KBM-7 (cell line): ENCODE measurements at places on chromosomes 1 and 21.

GRCh38 chr1:150009604-150010392, 728 bp downstream of the OTUD7B start:
- peak; percentile 40 for DNase-seq

- DNase-seq = no peak
Observed at GRCh38 chr1:5742801-5743200, 249.4 kb downstream of the NPHP4 start.

DNA sequence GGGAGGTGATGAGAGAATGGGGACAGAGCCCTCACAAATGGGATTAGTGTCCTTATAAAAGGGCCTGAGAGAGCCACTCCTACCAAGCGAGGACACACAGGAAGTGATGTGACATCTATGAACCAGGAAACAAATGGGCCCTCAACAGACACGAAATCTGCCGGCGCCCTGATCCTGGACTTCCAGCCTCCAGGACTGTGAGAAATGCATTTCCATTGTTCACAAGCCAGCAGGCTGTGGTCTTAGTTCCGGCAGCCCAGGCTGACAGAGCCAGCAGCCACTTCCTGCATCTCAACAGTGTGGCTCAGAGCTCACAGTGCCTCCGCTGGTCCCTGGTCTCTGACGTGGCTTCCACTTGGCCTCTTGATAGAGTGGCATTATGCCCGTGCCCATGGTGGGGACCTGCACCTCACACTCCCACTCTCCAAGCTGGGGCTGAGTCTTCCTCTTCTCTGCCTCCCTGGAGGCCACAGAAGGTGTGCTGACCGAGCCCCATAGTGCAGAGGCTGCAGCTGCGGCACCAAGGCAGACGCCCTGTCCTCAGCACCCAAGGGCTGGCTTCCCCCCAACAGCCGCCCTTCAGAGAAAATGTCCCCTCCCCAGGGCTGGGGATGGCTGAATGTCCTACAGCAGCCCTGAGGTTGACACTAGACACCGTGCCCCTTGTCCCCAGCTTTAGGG, 44.9 kb downstream of the ACOT7 start:
- peak; percentile 36 for DNase-seq

DNA sequence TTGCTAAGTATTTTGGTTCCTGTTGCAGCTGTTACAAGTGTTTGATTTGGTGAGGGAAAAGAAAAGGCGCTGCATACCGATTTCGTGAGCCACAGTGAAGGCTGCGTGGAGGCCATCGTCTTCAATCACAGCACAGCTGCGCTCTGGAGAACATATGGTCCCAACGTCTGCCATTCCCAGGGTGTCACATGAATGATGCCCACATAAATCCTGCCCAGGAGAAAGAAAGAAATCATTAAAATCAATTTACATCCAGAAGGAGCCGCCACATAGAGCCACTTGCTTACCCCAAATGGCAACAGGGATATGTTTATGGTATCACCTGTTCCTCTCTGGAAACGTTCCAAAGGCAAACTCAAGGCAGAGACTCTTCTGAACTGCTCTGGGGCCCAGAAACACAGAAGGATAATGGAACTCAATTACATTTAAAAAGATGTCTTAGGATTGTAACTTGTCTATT, 12.2 kb downstream of the ADAMTS5 start:
- no peak for DNase-seq

- DNase-seq = no peak
Observed at GRCh38 chr1:37673920-37674319, 18.4 kb upstream of the CDCA8 start.

DNA sequence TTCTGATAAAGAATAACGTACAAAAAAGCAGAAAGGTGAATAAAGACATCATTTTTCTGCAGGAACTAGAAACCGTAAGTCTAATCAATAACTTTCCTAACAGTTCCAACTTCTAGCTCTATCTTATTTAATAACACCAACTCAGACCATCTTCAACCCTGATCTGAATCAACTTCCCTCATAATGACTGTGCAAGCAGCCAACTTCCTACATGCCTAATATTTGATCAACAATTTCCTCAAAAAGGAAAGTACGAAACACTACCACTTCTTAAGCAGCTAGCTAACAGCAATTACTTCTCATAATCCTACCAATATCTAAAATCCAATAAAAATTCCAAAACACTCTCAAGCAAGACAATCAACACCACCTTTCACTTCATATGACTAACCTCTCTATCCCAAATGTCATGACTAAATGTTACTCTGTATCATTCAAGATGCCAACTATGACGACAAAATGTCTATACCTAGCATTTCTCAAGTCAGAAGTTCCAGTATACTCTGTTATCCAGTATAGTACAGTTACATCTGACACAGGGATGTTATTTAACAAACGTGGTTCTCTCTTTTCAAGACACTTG, 1.7 kb downstream of the COP1 start:
- peak; percentile 46 for DNase-seq

DNA sequence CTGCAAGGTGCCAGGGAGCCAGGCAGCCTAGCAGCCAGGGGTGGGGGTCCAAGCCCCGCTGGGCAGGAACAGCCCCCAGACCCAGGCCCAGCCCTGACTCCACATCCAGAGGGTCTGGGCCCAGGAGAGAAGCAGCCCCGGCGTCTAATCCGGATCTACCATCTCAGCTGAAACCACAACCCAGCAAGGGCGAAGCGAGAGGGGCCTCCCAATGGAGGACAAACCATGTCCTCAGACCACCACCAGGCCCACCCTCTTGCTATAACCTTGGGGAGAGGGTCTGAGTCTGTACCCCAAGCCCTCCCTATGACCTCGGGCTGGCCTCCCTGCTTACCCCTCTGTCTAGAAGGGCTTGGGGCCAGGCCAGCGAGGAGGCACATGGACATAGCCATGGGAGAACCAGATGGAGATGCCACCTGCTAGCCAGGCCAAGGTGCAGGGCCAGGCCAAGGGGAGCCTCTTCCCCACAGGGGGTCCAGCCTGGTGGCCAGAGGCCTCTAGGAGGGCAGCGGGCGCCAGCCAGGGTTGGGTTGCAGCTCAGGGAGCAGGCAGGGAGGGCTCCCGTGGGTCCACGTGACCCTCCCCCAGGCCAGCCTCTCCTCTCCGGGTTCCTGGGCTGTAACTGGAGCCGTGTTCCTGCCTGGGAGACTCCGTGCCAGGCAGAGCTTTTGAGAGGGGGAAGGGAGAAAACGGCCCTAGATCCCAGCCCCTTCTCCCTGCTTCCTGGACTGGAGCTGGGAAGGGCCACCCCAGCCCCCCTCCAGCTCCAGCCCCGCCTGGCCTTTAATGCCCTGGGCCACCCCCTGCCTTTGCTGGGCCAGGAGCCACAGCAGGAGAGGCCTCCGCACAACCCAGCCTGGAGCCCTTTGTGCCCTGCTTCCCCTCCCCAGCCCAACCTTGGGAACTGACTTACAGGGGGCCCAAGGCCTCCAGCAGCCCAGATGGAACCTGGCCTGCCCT, 2.5 kb downstream of the WNT9A start:
- DNase-seq = no peak

GRCh38 chr1:71350805-71351204, 270.0 kb upstream of the ZRANB2 start:
- no peak for DNase-seq

DNA sequence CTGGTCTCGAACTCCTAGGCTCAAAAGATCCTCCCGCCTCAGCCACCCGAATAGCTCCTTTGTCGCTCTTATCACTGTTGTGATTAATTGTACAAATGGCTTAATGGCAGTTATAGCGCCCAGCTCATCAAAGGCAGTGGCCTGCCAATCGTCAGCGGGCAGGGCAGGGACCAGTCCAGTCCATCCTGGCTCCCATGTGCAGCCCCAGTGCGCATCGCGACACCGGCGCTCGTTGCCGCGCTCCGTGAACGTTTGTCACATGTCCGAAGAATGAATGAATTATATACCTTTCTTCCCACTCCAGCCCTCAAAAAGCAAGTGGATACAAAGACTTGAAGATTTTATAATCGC, 18.4 kb downstream of the MTX1 start:
- no peak for DNase-seq

GRCh38 chr1:99648107-99648506, 2.2 kb downstream of the PALMD start:
- DNase-seq = no peak

DNA sequence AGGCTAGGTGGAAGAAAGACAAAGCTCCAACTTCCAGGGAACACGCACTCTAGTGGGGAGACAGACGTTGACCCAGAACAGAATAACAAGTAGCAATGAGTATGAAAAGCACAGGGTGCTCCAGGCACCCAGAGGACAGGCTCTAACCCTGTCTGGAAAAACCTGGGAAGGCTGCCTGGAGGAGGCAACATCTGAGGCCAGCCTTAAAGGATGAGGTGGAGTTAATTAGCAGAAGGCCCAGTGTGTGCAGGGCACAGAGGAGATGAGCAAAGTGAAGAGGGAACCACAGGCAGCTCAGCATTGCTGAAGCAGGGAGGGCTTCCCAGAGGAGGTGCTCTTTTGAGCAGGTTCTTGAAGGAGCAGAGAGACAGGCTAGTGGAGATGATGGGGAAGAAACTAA, 126.7 kb upstream of the KLHDC7A start:
- no peak for DNase-seq

DNA sequence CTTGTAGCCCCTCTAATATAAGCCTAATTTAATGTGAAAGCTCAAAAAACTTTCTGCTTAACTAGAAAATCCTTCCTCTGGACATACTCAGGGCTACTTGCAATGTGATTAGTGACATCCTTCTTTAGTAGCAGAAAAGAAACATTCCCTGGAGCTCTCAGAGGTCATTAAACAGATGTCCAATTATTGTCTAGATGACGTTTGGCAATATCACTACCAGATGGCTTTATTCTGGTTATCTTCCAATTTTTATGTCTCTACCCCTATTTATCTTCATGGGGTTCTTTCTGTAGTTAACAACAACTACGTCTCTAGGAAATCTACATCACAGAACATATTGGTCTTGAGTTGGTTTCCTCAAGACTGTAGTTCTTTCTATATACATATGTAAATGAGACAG, 44.2 kb downstream of the CTH start:
- DNase-seq = no peak

GRCh38 chr1:76162254-76162653, 87.7 kb downstream of the ST6GALNAC3 start:
- no peak for DNase-seq

DNA sequence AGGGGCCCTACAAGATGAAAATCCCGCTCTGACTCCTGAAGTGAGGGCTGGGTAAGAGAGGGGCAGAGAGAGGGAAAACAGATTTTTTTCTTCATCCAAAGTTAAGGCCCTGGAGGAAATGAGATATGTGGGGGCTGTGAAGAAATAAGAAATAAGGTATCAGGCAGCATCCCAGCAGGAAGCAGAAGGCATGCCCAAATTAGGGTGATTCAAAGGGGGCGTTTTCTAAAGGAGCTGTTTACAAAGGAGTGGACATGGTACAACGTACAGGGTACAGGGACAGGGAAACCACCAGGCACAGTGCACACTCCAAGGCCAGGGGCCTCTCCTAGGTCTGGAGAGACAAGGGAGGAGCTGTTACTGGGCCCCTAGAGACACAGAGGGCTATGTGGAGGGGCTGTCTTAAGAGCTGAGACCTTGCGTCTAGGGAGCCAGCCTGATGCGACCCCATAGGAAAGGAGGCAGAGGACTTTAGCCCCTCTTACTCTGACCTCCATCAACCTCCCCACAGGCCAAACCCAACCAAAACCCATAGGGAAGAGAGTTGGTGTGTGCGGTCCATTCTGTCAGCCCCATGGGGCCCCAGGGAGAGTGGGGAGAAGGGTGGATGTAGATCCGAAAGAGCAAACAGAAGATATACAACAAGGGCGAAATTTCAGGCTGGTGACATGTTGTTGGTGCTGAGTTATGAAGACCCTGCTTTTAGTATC, 38.6 kb downstream of the STYXL2 start:
- peak; percentile 51 for DNase-seq

- no peak for DNase-seq
Observed at GRCh38 chr1:246181241-246181640, 325.8 kb downstream of the SMYD3 start.

GRCh38 chr1:47859092-47859743, 138.0 kb downstream of the TRABD2B start:
- no peak for DNase-seq

GRCh38 chr21:45227735-45228134, 60.0 kb downstream of the POFUT2 start:
- DNase-seq = no peak

DNA sequence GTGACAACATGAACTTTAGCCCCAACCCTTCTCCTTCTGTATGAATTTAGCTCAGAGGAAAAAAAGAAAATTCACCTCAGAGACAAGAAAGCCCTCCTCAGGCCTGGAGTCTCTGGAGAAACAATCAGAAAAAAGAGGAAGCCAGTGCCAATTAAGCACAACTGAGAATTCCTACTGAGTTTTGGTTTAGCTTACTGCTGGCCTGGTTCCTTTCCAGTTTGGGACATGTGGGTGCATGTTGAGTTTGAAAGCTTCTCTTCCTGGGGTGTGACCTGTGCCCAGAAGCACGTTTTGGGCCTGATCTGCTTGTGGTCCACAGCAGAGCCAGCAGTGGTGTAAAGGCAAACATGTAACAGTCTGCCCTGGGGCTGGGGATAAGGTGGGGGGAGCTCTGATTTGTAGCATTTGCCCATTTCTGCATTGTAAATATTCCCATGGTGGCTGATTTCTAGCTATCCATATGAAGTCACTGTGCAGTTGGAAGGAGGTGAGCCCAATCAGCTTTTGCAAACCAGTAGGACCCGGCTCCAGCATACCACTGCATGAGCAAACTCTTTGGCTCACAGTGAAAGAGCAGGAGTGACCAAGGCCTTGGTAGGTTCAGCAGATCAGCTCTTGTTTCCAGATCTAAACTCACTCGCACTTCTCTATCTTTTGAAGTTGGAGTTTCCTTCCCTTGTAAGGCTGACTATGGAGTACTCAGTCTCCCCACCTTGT, 4.7 kb upstream of the THEM5 start:
- DNase-seq = peak; percentile 55

- DNase-seq = peak; percentile 50
Observed at GRCh38 chr1:26161415-26162219, 2.7 kb downstream of the FAM110D start.

DNA sequence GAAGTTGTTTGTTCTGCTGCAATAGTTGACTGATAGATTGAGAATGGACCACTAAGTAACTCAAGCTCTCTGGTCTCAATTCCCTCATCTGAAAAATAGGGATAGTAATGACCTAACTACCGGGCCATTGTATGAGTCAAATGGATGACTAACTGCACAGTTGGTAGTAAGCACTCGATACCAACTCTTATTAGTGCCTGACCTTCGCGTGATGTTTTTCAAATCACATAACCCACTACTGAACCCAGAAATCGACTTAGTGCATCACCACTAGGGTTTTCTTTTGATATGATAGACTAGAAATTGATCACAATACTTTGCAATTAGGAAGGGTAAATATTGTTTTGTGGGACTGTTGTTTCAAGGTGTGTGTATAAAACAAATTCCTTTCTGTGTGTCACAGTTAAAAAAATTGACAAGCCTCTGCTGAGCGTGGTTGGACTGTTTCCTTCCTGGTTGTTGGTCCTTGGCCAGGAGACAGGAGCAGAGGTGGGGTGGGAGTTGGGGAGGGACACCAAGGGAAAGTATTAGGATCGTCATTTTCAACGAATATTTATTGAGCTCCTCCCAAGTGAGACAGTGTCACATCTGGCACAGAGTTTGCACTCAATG, 54.0 kb upstream of the LRP8 start:
- no peak for DNase-seq

DNA sequence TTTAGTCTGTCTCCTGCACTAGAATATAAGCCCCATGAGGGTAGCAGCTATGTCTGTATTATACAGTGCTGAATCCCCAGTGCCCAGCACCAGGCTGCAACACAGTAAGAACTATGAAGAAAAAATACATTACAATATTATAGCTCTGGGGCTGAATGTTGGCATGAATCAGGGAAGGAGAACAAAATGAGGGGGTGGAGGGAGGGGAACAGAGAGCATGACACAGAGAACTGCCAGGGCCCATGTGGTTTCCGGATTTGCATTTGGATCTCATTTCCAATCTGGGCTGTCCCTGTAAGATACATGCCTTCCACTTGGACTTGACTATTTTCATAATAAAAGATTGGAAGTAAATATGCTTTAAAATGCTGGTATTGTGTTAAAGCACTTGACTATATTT, 35.8 kb downstream of the C1orf198 start:
- no peak for DNase-seq
